ENCODE measurements at places on chromosomes 6 and 20.

GRCh38 chr6:83192456-83192855 lies 609 bp downstream of the PGM3 start:
- DNase-seq, result no peak

DNA sequence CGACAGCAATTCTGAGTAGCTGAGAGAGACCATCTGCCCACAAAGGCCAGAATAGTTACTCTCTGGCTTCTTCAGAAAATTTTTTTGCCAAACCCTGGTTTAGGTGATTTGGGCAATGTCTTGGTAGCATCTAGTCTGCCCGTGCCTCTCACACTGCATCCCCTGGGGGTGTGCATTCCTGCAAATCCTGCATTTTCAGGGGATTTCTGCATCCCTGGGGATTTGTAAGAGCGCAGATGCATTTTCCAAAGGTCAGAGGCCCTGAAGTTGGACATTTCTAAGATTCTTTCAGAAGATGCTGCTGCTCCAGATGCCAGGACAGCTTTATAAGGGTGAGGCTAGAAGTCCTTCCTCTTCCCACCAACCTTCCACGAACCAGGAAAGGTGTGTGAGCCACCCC lies 4.0 kb downstream of the CST9 start:
- DNase-seq, result no peak

GRCh38 chr6:136249336-136249735 lies 775 bp downstream of the MTFR2 start:
- no peak for DNase-seq

DNA sequence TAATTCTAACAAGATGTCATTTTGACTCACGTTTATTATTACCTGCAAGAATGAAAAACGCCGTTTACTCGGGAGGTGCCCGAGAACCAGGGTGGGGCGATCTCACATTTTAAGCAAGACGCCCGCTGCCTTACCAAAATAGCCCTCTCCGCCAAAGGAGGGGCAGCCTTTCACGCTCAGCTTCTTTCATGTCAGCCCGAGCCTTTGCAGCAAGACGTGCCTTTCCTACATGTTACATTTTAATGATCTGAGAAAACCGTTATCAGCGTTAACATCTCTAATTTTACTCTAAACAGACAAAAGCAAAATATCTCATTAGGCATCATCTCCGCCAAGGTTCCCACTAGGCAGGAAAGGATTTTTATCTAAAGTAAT lies 2.0 kb downstream of the BACH2 start:
- DNase-seq, result no peak

DNA sequence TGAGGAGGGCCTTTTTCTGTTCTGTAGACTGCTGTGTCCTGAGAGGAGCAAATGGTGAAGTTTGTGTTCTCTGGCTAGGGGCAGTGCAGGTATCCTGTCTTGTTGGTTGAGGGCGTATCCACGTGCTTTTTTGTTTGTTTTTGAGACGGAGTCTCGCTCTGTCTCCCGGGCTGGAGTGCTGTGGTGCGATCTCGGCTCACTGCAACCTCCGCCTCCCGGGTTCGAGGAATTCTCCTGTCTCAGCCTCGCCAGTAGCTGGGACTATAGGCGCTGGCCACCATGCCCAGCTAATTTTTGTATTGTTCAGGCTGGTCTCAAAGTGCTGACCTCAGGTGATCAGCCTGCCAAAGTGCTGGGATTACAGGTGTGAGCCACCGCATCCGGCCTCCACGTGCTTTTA lies 10.8 kb upstream of the PXDC1 start:
- no peak for DNase-seq

DNA sequence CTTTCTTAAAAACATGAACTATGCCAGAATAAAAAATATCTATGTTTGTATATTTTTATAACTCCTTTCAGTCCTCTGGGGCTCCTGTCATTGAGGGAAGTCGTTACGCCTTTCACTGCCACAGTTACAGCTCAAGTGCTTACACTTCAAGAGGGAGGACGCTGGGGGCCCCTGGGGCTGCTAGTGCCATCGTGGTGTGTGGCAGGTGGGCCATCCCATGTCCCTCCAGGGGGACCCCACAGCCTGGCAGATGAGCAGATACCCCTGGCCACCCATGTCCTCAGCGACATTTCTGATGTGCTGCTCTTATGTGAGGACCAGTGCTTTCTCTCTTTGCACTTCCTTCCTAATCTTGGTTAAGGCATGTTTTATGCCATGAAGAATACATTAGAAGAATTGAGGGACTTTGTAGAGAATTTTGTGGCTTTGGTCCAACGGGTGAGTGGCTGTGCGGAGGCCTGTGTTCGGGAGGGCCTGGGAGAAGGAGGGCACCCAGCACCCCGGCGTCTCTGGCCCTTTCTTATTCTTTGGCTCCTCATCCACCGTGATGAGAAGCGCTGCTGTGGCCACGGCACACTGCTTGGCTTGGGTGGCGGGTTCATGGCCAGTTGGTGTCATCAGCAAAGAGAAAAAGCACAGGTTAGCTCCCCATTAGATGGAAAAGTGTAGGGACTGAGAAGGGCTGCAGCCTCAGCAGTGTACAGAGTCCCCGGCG lies 38.3 kb upstream of the SYNJ2 start:
- DNase-seq, result no peak

GRCh38 chr6:8130399-8130798 lies 28.1 kb upstream of the EEF1E1 start:
- DNase-seq, result no peak

DNA sequence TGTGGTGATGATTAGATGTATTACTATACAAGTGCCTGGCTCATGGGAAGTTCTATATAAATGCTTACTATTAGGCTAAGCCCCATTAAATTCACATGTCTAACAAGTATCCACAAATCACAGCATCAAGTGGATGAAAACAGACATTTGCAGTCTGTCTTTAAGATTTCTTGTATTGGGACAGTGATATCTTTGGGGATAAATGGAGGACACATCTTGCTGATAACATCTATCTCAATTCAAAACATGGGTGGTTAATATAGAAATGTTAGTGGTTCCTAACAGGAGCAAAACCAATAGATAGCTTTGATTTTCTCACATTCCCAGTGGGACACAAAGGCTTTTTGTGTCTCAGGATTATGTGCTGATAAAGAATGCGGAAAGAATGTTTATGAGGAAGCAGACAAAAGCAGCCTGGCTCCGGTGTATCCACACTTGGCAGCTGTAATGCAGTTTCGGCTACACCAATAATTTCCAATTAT lies 29.3 kb downstream of the PTPRK start:
- no peak for DNase-seq

GRCh38 chr6:122622479-122622878 lies 12.3 kb downstream of the PKIB start:
- DNase-seq, result peak; percentile 88

DNA sequence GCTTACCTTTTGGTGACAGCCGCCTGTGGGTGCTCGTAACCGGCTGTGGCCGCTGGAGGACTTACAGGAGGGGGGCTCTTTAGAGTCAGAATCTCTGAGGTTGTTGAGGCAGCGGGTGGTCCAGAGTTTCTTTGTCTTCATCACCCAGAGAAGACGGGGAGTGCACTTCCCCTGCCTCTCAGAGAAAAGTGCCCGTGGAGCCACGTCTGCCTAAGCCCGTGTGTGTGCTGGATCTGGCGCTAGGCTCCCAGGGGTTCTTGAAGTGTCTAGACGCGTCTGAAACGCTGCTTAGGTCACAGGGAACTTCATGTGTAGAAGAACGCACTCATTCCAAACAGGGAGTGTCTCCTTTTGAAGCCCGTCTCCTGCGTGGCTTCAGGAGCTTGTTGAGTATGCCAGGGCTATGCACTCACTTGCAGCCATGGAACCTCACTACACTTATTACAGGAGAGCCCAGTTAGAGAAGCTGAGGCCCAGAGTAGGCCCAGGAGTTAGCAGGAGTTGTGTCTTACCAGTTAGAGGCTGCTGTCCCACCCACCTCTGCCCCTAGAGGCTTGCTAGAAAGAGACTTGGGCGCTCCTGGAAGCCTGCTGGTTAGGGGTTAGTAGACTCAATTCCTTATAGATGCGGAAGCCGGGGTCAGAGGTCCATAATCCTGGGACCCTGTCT lies 1.3 kb downstream of the LSM14B start:
- no peak for DNase-seq
